Chondrocyte (in vitro differentiated cells): ENCODE measurements at places on chromosomes 12 and 14. TPM values are rescaled to one million over a fixed set of nuclear protein-coding genes. Genes with fewer than 3 reads are reported as not detected.

Gene DUSP6
- 5.9 to 9.9 TPM (median 8.3 TPM) in 3 replicates for total RNA-seq

Gene SRGAP1
- 13.0 to 14.7 TPM (median 13.2 TPM) in 3 replicates for total RNA-seq

Gene ASCL1
- total RNA-seq = not detected in 3 replicates

Gene PROX2
- not detected in 3 replicates for total RNA-seq

Gene JKAMP
- total RNA-seq = 45.5 to 48.6 TPM (median 48.3 TPM) in 3 replicates

Gene FOXN4
- total RNA-seq = not detected in 3 replicates

Gene GSG1
- total RNA-seq = 0.36 to 0.38 TPM in 2 of 3 replicates, not detected in the other

DNA sequence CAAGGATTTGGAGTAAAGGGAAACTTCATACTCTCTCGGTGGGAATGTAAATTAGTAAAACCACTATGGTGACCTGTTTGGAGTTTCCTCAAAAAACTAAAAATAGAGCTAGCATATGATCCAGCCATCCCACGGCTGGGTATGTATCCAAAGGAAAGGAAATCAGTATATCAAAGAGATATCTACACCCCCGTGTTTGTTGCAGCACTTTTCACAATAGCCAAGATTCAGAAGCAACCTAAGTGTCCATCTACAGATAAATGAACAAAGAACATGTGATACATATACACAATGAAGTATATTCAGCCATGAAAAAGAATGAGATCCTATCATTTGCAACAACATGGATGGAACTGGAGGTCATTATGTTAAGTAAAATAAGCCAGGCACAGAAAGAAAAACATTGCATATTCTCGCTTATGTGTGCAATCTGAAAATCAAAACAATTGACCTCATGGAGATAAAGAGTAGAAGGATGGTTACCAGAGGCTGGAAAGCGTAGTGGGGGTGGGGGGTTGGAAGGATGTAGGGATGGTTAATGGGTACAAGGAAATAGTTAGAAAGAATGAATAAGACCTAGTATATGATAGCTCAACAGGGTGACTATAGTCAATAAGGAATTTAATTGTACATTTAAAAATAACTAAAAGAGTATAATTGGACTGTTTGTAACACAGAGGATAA, 468.0 kb downstream of the BCAT1 start:
- H3K27ac ChIP-seq = peak overlapping the region; percentile 27
- no peaks in the 10 kb centered on the region for H3K27me3 ChIP-seq
- H3K36me3 ChIP-seq = no peaks in the 10 kb centered on the region
- peaks cover 48% of the 10 kb centered on the region for H3K4me1 ChIP-seq
- no peak overlapping the region for H3K4me3 ChIP-seq

GRCh38 chr12:107929436-107929835, 154.9 kb downstream of the ASCL4 start:
- no peak overlapping the region for H3K4me3 ChIP-seq
- DNase-seq = no peak
- no peaks in the 10 kb centered on the region for H3K4me1 ChIP-seq
- peaks cover 27% of the 10 kb centered on the region for H3K27me3 ChIP-seq
- H3K27ac ChIP-seq = no peak overlapping the region

GRCh38 chr14:70086685-70087379, 101.9 kb downstream of the SLC8A3 start:
- H3K27ac ChIP-seq = no peak overlapping the region
- no peak overlapping the region for H3K4me3 ChIP-seq
- H3K27me3 ChIP-seq = peaks cover 24% of the 10 kb centered on the region
- no peaks in the 10 kb centered on the region for H3K4me1 ChIP-seq
- H3K36me3 ChIP-seq = no peaks in the 10 kb centered on the region

DNA sequence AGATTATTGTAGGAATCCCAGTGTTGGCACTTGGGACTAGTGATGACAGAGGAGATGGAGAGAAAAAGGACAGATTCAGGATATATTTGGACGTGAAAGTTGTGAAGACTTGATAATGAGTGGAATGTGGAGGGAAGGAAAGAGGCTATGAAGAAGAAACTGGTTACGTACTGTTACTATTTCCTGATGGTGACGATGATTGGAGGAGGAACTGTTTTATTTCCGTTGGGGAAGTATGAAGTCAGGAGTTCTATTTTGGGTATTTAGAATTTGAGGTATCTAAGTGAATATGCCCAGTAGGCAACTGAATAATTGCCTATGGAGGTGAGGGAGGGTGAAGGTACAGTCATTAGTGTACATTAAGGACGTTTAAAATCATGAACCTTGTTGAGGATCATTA, 207.2 kb downstream of the TMTC2 start:
- H3K27ac ChIP-seq = no peak overlapping the region
- H3K27me3 ChIP-seq = no peaks in the 10 kb centered on the region
- no peaks in the 10 kb centered on the region for H3K36me3 ChIP-seq
- H3K4me3 ChIP-seq = no peak overlapping the region
- no peak for DNase-seq

- no peak for DNase-seq
- peaks cover 40% of the 10 kb centered on the region for H3K4me1 ChIP-seq
- peak overlapping the region; percentile 68 for H3K27ac ChIP-seq
- H3K4me3 ChIP-seq = no peak overlapping the region
- H3K27me3 ChIP-seq = no peaks in the 10 kb centered on the region
- no peaks in the 10 kb centered on the region for H3K36me3 ChIP-seq
Observed at GRCh38 chr12:51374856-51375255, 16.4 kb downstream of the GALNT6 start.

DNA sequence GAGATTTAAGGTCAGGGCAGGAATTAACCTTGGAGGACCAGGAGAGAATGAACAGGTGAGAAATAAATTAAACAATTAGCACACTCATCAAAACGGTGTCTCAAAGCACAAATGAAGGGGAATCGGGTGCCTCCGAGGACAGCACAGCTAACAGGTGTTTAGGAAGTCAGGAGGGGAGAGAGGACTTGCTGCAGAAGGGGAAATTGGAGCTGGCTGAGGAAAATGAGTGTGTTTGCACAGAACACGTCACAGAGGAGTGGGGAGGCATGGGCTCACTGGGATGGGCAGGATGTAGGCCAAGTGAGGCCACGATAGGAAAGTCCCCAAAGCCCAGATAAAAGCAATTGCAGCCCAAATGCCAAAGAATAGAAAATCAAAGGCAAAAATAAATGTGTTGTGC, 121.7 kb downstream of the ZNF664 start:
- H3K4me3 ChIP-seq = no peak overlapping the region
- no peak overlapping the region for H3K27ac ChIP-seq
- H3K4me1 ChIP-seq = peaks cover 19% of the 10 kb centered on the region

GRCh38 chr12:41453409-41453808, 265.3 kb downstream of the PDZRN4 start:
- no peak overlapping the region for H3K27ac ChIP-seq
- DNase-seq = no peak
- H3K36me3 ChIP-seq = no peaks in the 10 kb centered on the region

GRCh38 chr14:33127531-33127930, 188.9 kb downstream of the NPAS3 start:
- no peak overlapping the region for H3K4me3 ChIP-seq
- no peaks in the 10 kb centered on the region for H3K27me3 ChIP-seq
- no peak for DNase-seq
- no peaks in the 10 kb centered on the region for H3K4me1 ChIP-seq
